ENCODE measurements at places on chromosomes 11 and 22.

GRCh38 chr22:17952273-17952801 is 72.0 kb downstream of the MICAL3 start:
- no peak for DNase-seq

- DNase-seq: no peak
Observed at GRCh38 chr11:72494109-72494429, 59.7 kb upstream of the CLPB start.

DNA sequence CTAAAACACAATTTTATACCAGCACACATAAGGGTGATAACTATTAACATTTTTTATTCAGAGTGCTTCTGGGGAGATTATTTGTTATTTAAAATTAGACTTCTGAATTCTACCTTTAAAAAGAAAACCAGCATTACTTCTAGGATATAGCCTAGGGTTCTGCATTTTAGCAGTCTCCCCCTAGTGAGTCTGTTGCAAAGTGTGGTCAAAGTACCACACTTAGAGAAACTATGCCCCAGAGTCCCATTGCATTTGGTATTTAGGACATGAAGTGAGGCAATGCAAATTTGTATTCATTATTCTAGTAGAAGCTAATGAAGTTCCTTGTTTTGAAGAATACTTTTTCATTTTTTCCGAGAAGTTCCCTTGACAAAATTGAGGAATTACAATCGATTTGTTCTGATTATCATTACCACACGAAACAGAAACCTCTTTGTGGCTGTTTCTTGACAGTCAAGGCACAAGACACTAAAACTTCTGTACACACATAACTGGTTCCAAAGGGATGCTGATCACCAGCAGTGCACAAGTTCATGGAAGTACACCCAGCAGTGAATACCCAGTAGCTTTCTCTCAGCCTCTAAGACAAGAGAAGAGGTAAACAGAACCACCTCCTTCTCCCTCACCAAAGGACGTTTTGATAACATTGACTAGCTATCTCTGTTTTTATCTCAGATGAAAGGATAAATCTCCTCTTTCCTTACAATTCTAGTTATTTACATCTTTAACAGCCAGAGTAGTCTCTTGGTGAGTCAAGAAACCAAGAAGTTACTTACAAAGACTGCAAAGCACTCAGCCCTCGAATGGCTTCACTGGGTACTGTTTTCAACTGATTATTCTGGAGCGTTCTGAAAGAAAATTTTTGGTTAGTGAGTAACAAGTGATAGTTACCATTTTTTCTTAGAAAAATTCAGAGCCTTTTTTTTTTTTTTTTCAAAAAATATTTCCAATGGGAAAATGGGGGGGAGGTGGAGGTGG is 27.6 kb upstream of the CCDC34 start:
- DNase-seq: no peak

DNA sequence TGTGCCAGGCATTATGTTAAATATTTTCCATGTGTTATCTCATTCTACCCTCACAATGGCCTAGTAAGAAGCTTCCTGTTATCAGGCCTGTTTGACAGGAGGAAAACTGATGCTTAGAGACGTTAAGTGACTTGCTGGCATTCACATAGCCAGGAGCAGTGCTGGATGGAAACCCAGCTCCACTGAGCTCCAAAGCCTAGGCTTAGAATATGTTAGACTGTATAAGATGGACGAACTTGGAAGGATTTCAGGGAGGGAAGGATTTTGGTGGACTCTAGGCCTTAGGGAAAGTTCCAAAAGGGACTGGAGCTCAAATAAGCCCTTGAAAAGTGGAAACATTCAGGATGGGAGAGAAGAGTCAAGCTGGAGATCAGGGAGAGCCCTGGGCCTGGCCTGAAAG is 2.1 kb downstream of the CD44 start:
- DNase-seq: no peak

Measured in kidney capillary endothelial cell (primary cell).